RCC 7860 (cell line): ENCODE measurements at places on chromosomes 3 and 15.
A peak's percentile ranks its signal among the peaks of the same experiment; 100 is the strongest.

DNA sequence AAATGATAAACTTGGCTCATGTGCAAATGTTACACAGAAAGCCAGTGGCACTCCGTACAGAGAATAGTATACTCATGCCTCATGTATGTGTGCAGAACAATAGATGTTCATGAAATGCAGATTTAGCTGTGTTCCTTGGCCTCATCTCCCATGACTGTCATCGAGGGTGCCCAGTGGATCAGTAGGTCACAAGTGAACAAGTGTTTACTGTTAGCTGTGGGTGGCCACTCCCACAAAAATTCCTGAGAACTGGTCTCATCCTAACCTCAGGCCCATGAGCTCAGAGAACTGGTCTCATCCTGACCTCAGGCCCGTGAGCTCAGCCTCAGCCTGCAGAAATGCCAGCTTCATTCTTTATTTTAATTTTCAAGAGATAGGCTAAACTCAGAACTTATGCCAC, 124.1 kb downstream of the GADL1 start:
- DNase-seq: peak; percentile 88

- no peak for DNase-seq
Observed at GRCh38 chr3:123384256-123384655, 64.6 kb downstream of the ADCY5 start.

GRCh38 chr15:31609258-31609681, 282.6 kb downstream of the KLF13 start:
- no peak for DNase-seq

- DNase-seq: no peak
Observed at GRCh38 chr3:62379321-62379798, 6.0 kb upstream of the FEZF2 start.

DNA sequence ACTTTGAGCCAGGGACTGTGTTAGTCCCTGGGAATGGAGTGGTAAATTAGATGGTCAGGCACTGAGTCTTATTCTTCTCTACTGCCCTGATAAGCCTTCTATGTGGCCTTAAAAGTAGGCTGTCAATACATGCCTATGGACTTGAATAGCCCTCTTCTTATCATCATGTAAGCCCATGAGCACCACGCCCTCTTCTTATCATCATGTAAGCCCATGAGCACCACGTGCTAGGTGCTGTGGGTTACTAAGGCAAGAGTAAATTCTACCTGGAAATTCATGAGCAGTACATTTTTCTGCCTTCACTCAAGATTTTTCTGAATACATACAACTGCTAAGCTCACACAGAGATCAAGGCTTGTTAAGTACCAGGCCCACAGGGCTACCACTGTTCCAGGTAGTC, 68.5 kb downstream of the DHX30 start:
- no peak for DNase-seq

DNA sequence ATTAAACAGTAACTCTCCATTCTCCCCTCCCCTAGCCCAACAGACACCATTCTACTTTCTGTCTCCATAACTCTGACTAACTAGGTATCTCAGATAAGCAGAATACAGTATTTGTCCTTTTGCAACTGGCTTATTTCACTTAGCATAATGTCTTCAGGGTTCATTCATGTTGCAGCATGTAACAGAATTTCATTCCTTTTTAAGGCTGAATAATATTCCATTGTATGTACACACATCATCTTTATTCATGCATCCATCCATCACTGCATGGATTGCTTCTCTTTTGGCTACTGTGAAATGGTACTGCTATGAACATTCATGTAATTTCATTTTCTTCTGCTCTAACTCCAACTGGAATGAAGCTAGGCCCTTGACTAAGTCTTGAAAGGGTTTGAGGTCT, 2.0 kb upstream of the PTPN23 start:
- no peak for DNase-seq

- DNase-seq: peak; percentile 54
Observed at GRCh38 chr3:187679638-187680396, 9.6 kb upstream of the SST start.

- DNase-seq: no peak
Observed at GRCh38 chr3:151499168-151499567, 38.3 kb upstream of the IGSF10 start.

GRCh38 chr3:11632564-11632963, 11.2 kb downstream of the VGLL4 start:
- DNase-seq: no peak

GRCh38 chr3:17039594-17039993, 154.8 kb downstream of the PLCL2 start:
- peak; percentile 91 for DNase-seq

GRCh38 chr15:83815506-83815905, 161.6 kb downstream of the ADAMTSL3 start:
- no peak for DNase-seq

- DNase-seq: no peak
Observed at GRCh38 chr3:11692532-11692813, 48.8 kb upstream of the VGLL4 start.

DNA sequence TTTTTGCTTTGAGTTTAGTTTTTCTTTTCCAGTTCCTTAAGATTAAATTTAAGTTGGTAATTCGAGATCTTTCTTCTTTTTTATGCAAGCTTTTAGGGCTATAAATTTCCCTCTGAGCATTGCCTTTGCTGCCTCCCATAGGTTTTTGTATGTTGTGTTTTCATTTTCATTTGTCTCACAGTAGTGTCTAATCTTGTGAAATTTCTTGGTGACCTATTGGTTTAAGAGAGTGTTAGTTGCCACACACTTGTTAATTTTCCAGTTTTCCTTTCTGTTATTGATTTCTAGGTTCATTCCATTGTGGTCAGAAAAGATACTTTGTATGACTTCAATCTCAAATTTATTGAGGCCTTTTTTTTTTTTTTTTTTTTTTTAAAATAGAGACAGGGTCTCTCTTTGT, 18.3 kb upstream of the IL20RB start:
- no peak for DNase-seq

DNA sequence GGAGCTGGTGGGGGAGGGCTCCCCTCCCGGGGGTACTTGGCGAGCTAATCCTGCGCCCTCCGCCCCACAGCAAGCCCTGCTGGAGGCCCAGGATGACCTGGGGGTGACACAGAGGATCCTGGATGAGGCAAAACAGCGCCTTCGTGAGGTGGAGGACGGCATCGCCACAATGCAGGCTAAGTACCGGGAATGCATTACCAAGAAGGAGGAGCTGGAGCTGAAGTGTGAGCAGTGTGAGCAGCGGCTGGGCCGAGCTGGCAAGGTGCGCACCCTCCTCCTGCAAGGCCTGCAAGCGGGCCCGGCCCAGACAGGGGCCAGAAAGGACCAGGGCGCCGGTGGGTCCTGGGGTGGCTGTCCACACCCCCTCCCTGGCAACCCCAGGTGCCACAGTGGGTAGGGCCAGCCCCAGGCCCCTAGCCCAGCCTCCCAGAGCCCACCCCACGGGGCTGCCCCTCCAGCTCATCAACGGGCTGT, 56.5 kb downstream of the SEMA3G start:
- DNase-seq: no peak

DNA sequence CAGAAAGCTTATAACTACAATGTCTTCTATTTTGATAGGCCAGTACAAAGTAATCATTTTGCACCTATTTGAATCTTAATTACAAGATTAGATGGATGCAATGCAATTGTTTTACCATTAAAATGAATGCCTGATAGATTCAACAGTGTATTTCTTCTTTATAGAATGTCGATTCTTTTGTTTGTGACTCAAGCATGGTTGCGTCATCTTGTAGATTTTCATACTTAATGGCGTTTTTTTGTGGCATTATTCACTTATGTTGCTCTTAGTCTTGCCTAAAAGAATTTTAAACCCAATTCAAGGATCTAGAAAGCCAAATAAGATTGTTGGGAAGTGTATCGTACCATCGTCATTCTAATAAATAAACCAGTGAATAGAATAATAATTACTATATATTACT, 21.4 kb downstream of the ZBTB38 start:
- DNase-seq: no peak

GRCh38 chr3:127825756-127826155, 3.4 kb upstream of the MGLL start:
- no peak for DNase-seq

- no peak for DNase-seq
Observed at GRCh38 chr15:44011238-44011854, 183.7 kb downstream of the FRMD5 start.

GRCh38 chr3:119033393-119034255, 1.0 kb downstream of the IGSF11 start:
- DNase-seq: no peak

DNA sequence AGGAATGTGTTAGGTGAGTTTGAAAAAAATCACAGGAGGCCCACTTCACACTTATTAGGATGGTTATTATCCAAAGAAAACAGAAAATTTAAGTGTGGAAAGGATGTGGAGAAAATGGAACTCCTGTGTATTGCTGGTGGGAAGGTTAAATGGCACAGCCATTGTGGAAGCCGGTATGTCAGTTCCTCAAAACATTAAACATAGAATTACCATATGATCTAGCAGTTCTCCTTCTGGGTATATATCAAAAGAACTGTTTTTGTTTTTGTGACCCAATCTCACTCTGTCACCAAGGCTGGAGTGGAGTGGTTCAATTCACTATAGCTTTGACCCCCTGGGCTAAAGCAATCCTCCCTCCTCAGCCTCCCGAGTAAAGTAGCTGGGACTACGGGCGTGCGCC, 10.4 kb upstream of the ZFYVE19 start:
- no peak for DNase-seq

- DNase-seq: no peak
Observed at GRCh38 chr15:60751985-60752952, 273.3 kb upstream of the ICE2 start.

- no peak for DNase-seq
Observed at GRCh38 chr3:179181021-179181472, 32.9 kb downstream of the PIK3CA start.

DNA sequence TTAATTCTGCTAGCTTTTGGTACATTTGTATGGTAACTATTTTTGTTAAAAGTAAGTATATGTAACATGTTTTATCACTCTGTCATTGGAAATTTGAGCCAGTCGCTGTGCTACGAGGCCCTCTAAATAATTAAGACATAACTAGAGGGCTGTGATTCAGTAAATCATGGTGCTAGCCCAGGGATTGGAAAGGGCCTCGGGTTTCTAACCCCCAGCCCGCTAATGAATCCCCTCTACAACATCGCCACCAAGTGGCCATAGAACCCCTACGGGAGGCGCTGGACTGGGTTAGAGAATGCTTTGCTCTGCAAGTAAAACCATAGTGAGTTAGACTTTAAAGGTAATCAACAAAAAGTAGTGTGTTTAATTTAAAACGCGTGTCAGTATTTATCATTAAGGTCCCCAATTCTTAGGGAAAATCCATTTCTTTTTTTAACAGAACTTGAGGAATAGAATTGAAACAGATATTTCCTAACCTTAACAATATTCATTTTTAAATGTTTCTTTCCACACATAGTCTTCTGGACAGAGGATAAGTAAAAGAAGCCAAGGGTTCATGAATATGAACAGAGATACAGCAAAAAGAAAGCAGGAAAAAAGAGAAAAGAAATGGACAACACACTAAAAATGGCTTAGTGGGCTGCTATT, 744.7 kb downstream of the EPHA3 start:
- no peak for DNase-seq

DNA sequence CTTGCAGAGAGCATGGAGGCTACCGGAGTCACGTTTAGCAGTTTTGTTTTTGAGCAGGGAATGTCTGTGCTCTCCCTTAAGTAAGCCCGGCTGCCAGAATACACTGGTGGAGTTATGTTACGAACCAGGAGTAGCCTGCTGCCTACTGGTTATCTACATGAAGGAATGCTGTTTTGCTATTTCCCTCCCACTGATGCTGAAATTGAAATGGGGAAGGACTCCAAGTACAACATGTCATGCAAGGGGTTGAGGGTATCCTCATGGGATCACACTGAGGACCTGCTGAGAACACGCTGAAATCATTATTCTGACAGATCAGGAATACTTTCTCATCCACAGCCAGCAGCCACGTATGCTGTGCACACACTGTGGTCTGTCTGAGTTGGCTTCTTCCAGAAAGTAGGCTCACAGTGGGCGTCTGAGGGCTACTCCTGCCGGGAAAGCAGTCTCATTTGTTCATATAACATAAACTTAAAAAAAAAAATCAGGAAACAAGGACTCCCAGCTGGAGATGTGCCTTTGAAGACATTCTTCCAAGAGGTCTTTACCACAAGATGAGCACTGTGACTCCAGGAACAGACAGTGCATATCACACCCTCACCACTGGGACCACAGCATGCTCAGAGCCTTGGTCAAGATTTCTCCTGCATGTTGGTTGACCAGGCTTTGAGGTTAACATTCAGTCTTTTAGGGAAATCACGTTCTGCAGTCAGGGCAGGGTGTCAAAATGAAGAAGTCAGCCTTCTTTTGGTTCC, 300.4 kb upstream of the RASGRP1 start:
- DNase-seq: no peak

- peak; percentile 75 for DNase-seq
Observed at GRCh38 chr3:196650740-196651311, 11.3 kb downstream of the NRROS start.

DNA sequence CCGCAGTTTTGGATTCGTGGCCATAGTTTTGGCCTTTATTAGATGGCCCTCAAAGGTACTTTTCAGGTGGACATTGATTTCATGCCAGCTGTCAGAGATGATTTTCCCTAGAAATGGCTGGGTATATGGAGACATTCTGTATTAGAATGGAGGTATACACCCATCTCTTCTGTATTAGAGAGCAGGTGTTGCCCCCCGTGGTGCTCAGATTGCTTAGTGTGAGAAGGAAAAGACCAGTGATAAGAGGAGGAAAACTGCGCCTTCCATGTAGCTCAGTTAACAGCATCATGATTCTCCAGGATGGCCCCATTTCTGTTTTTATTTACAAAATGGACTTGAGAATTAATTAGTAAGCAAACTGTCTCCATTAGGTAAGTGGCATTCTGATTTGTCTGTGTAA, 145.9 kb downstream of the IGF1R start:
- no peak for DNase-seq

DNA sequence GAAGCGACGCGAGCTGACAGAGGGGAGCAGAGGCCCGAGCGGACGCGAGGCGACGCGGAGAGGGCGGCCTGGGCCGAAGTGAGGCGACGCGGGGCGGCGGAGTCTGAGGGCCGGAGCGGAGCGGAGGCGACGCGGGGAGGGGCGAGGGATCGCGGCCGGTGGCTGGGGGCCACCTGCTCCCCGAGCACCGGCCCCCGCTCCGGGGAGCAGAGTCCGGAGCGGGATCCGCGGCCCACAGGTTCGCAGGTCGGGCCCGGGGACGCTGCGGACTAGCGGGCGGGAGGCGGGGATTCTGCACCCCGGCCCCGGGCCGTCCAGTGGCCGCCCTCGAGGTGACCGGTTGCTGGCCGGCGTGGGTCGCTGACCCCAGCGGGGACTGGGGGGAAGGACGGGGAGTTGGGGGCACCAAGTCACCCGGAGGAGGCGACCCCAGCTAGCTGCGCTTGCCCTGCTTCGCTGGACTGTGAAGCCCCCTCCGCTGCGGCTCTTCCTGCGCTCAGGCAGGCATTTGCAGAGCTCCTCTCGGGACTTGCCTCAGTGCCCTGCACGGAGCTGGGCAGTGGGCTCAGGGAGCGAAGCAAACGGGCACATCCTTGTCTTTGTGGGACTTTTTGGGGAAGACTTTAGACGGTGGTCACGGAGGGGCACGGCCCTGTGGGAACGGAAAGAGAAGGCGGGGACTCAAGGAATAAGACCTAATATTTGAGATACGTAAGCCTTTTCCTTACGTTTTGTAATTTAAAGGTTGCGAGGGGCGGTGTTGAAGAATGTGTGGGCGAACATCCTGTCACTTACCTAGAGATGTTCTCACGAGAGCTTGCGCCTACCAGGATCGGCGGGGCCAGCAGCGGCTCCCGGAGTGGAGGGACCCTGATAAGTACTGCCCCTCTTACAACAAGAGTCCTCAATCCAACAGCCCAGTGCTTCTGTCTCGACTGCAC, 566 bp downstream of the HMCES start:
- DNase-seq: peak; percentile 52
